ENCODE measurements at places on chromosomes 7 and 10.

- DNase-seq: no peak
Observed at GRCh38 chr7:128349466-128349825, 5.7 kb upstream of the RBM28 start.

DNA sequence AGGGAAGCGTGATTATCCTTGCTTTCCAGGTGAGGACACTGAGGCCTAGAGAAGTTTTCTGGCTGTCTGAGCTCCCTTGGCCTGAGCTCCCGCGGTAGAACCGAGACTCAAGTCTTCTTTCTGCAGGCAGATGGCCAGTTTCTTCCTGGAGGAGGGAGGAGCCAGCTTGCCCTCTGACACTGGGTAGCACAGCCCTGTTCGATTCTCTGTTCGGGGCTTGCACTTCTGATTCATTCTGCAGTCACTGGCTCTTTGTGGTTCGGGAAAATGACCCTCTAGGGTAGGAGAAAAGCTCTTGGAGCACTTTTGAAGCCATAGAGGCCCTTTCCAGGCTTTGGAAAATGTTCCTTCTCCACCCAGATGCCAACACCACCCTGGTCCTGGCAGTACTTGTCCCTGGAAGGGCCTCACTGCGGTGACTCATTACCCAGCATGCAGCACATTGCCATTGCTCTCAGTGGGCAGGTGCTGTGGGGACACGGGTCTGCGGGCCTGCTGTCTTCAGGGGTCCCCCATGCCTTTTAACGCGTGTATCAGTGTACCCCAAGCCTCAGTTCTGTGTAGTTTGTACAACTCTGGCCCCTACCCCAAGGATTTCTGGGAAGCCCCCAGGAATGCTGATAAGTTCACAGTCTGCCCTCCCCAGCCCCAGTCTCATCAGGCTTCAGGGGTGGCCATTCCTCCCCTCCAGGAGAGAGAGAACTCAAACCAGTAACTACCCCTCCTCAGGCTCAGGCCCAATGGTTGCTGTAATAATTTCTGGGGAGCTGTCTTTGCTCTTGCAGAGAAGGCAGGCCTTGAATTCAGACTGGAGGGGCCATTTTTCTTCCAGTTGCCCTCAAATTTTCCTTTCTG lies 11.9 kb downstream of the CHST3 start:
- DNase-seq: no peak

GRCh38 chr7:83366629-83367028 lies 203.9 kb upstream of the PCLO start:
- DNase-seq: no peak

DNA sequence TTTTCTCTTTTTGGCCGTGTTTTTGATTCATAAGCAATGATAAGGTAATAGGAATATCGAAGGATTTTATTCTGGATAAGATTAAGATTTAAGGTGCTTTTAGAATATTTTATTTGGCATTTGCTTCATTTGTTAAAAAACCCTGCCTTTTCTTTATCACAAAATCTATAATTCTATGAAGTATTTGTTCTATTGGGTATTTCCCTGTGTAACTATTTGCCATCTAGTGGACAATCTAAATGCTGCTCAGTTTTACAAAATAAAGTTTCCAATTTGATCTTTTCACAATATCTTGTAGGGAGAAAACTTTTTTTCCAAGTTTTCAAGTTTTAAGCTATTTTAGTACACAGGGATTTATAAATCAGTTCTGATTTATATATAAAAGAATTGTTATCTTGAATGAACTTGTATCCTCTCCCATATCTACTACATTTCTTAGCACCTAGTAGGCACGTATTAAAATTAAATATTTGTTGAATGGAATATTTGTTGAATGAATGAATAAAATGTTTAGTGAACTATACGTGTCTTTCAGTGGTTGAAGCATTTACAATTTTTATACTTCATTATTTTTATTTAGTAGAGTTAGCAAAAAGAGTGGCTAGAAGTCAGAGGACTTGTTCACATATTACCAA lies 26.5 kb downstream of the ANKRD7 start:
- DNase-seq: no peak

DNA sequence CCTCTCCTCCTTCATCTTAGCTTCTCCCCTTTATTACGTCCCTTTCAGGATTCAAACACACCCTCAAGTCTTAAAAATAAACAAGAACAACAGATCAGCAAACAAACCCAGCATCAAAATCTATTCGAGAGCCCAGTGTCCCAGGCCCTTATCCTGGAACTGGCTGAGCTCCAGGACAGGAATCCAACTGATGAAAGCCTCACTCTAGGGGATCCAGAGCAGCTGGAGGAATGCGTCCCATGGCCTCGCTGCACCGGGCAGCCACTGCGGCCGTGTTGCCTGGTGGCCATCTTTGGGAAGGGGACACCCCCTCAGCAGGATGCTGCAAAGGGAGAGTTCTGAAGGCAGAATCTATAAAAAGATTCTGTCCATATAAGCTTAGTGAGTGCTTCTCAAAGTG lies 156.5 kb upstream of the BMPER start:
- DNase-seq: no peak

DNA sequence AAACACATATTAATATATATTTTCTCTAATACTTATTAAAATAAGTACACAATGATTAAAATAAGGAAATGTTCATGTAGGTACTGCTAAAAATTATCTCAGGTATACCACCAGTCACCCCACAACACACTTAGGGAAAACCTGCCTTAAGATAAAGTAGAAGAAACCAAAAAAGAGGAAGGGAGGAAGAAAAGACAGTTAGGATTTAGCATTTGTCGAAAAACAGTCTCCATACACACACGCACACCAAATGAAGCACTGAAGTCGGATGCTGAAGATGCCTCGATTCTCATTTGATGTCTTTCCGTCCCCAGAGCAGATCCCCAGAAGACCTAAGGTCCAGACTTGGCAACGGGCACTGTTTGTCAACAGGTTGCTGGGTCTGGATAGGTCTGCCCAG lies 30.0 kb upstream of the ARID5B start:
- no peak for DNase-seq

- no peak for DNase-seq
Observed at GRCh38 chr7:91191771-91192170, 72.5 kb upstream of the FZD1 start.

All from AG09319 (cell line).